Skin of body (tissue), 3 donors: ENCODE measurements at places on chromosomes 7 and 10.

- DNase-seq, result no peak
Observed at GRCh38 chr10:4066581-4067390, 281.8 kb upstream of the KLF6 start.

DNA sequence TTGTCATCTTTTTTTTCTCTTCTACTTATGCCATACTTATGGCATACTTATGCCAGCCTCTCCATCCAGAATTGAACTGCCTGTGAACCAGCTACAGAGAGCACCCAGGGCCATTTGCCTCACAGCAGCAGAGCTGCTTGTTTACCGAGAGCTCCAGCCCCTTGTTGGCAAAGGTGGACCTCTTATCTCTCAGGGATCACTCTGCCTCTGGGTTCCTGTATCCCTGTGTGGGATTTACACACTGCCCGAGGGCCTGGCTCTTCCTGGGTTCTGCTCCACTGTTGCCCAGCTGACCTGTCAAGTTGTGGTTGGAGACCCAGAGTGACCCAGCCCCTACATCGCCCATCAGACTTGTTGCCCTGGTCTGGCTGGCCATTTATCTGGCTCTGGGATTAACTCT lies 22.3 kb downstream of the MRPS33 start:
- DNase-seq, result no peak

DNA sequence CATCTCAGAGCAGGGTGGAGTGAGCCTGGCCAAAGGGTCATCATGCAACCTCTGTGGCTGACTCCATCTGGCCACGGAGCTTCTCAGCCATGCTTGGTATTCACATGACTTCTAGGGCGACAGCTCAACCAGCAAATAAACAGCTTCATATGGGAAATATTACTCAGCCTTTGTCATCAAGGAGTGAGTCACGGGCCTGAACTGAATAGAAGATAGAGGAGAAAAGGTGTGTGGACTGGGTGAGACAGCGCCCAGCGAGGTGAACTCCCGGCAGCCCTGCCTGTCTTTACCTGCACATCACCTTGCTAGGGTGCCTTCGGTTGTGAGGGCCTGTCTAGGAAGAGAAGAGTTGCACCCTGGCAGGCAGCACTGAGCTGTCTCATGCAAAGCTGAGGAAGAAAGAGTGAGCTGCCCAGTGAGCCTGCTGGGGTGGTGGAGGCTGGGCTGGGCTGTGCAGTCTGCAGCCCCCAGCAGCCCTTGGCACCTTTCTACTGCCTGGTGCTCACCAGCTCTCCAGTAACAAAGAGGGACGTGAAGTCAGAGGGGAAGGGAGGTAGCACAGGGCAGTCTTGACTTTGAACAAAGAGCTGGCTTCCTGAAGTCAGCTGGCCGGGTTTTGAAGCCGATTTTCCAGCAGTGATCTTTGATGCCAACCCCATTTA lies 114.2 kb downstream of the EGFR start:
- no peak for DNase-seq

DNA sequence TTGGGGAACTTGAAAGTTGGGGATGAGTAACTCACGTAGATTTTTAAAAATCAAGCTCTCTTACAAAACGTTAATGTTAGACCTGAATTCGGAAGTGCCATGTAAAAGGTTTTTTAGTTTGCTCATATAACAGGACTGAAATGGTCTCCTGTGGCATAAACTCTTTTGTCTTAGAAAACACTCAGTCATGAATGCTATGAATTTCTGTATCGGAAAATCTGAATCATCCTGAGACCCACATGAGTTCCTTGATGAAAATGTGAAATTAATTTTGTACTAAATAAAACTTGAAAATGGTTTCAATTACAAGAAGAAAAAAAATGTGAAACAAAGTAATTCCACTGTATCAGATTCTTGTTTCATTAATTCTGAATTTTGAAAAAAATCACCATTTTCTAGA lies 134.8 kb upstream of the BMPER start:
- peak; percentile 76 for DNase-seq

DNA sequence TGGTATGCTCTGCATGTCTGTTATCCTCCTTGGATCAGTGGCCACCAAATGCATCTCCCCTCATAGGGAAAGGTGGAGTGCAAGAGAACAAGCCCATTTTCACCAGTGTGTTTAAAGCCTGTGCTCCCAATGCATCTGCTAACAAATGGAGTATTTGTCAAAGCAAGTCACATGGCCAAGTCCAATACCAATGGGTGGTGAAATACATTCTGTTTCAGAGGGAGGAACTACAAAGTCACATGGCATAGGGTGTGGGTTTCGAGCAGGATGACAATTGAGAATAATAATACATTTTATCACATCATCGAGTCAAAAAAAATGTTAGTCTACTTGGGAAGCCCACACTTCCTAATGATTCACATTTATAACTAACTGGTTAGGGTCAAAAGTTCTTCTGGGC lies 62.7 kb downstream of the SUGCT start:
- DNase-seq, result no peak

DNA sequence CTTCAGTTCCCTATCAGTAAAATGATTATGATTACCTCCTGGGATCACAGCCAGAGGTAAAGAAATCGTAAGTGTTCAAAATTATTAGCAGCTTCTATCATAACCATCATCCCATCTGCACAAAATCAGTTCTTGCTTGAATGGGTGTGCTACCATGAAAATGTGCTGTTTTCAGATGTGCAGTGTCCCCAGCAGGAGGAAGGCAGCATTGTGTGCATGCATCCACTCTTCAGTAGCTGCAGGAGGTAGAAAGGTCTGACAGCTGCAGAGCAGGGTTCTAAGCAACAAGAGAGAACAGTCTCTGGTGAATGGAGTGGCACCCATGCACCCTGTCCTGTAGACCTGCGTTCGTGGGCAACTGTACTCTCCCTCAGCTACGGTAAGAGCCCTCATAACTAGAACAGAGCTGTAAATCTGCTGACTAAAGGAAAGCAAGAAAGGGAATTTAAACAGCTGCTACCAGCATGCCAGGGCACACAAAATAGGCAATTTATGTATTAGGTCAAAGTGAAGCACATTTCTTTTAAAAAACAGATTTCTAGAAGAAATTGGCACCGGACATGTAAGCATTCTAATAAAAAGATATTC lies 21.2 kb downstream of the VSTM2A start:
- DNase-seq, result no peak

DNA sequence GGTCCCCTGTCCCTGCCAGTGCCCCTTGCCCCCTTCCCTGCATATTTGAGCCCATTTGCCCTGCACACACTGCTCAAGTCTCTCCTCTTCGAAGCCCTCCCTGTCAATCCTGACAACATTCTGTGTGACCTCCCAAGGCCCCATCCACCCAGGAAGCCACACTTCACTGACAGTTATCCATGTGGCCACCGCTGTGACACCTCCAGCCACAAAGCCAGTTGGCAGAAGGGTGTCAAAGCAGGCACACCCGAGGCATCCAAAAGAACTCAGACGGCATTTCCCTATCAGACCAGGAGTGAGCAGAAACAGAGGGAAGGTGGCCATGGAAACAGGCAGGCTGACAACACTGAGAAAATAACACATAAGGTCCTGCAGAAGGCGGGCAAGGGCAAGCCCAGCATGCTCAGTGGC lies 4.6 kb downstream of the POLM start:
- no peak for DNase-seq

- no peak for DNase-seq
Observed at GRCh38 chr7:101315336-101315735, 6.3 kb downstream of the IFT22 start.

- no peak for DNase-seq
Observed at GRCh38 chr10:87685832-87686574, 26.3 kb downstream of the PAPSS2 start.

- no peak for DNase-seq
Observed at GRCh38 chr10:110360857-110361474, 56.2 kb upstream of the SMNDC1 start.

DNA sequence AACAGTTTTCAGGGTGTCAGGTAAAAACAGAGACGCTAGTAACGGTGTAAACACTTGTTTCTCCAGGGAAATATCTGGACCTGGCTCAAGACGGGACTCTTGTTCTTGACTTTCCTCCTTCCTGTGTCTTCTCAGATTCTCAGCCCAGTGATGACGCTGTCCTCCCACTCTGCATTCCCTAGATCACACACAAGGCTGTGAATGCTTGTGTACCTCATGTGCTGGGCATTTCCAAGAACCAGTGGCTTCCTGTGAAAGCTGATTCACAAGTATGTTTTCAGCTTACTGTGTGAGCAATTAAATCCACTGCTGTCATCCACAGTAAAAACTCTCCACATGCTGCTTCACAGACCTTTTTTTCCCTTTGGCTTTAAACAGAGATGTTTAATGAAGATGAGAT lies 193.8 kb upstream of the DPP6 start:
- peak; percentile 1 for DNase-seq

- no peak for DNase-seq
Observed at GRCh38 chr7:147804032-147804431, 786.5 kb upstream of the C7orf33 start.

GRCh38 chr7:53603461-53603860 lies 568.0 kb downstream of the POM121L12 start:
- DNase-seq, result no peak

GRCh38 chr7:108055611-108056021 lies 52.7 kb upstream of the LAMB1 start:
- DNase-seq, result no peak

- no peak for DNase-seq
Observed at GRCh38 chr10:98453729-98454128, 7.0 kb upstream of the HPS1 start.

- no peak for DNase-seq
Observed at GRCh38 chr10:42734536-42734935, 48.1 kb upstream of the BMS1 start.

- DNase-seq, result no peak
Observed at GRCh38 chr10:98396096-98397063, 18.6 kb downstream of the PYROXD2 start.

DNA sequence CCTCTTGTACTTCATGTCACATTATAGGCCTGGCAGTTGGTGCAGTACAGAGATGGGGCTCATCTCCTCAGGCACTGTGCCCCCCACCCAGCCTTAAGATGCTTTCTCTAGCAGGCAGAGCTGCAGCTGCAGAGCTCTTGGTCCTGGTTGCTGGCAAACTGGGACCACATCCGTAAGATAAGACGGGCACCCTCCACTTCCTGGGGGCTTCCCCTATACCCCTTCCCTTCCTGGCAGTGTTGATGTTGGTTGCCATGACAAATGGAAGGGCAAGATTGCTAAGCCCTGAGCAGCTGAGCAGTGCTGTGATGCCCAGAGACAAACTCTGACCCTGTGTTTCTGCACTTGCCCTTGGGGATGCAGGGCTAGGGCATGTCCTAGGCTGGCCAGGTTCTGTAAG lies 103.4 kb upstream of the ANLN start:
- DNase-seq, result no peak

DNA sequence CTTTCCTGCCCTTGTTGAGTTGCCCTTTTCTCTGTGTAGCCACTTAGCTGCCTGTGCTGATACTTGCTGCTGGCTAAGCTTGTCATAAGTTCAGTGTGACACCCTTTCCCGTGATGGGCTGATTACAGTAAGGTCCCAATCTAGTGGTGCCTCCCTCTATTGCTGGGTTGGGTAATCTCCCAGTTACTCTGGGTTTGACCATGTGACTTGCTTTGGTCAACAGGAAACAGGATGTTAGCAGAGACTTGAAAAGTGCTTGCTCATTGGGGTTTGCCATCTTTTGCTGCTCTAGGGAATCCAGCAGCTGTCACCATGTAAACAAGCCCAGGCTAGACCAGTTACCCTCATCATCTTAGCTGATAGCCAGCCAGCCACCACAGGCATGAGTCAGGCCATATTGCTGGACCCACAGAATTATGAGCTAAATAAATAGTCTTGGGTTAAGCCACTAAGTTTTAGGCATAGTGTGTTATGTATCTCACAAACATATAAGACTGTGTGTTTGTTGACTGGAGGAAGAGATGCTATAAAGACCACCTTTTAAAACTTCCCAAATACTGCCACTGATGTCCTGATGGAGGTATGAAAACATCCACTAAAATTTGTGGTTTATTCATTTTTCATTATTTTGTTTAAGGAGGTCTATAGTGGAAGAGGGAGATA lies 4.0 kb upstream of the LEP start:
- DNase-seq, result no peak

DNA sequence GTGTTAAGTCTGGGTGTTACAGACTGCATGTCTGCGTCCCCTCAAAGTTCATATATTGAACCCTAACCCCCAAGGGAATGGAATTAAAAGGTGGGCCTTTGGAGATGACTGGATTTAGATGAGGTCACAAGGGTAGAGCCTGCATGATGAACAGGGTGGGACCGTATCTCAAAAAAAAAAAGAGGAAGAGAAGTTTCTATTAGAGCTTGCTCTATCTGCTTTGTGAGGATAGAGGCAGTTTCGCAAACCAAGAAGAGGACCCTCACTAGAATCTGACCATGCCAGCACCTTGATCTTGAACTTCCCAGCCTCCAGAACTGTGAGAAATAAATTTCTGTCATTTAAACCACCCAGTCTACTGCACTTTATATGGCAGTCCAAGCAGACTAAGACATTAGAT lies 1.4 kb downstream of the KIN start:
- no peak for DNase-seq

DNA sequence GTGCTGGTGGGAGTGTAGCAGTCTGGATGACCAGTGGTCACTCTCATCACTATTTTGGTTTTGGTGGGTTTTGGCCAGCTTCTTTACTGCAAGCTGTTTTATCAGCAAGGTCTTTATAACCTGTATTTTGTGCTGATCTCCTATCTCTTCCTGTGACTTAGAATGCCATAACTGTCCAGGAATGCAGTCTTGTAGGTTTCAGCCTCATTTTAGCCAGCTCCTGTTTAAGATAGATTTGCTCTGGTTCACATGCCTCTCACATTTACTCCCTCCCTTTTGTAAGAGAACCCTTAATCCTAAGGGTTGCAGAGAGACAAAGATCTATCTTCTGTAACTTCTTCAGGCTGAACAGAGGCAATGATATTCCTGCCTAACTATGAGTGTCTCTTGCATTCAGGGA lies 51.2 kb upstream of the INHBA start:
- DNase-seq, result no peak

GRCh38 chr10:95618101-95618500 lies 38.4 kb downstream of the ALDH18A1 start:
- no peak for DNase-seq

- DNase-seq, result peak; percentile 47
Observed at GRCh38 chr7:114539575-114539974, 125.0 kb downstream of the FOXP2 start.

DNA sequence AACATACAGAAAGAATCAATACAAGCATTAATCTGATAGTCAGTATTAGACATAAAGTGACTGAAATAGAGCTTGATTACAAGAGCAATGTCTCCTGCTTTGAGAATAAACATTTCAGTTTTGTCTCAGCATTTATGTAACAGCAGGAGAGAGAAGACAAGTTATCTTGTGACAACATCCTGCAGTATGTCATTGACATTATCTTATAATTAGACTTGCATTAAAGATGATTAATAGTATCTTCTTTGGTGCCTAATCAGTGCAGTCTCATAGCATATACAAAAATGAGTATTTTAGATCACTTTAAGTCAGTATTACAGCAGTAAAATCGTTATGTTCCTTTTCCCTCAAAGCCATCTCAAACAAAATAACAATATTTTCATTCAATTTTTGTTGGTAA lies 436.1 kb upstream of the ETV1 start:
- no peak for DNase-seq

GRCh38 chr10:102059987-102060386 lies 4.0 kb upstream of the ARMH3 start:
- DNase-seq, result no peak

- no peak for DNase-seq
Observed at GRCh38 chr10:124497196-124497881, 35.7 kb downstream of the LHPP start.

GRCh38 chr10:67609996-67610793 lies 85.8 kb downstream of the CTNNA3 start:
- DNase-seq, result peak; percentile 20

- no peak for DNase-seq
Observed at GRCh38 chr7:17601921-17602320, 303.5 kb downstream of the AHR start.

GRCh38 chr10:35352512-35352911 lies 16.2 kb downstream of the CCNY start:
- DNase-seq, result no peak
